GM23338 (cell line): ENCODE measurements at places on chromosomes 4 and X. TPM values are rescaled to one million over a fixed set of nuclear protein-coding genes. Genes with fewer than 3 reads are reported as not detected.

The IL13RA1 gene
- 6.6 and 7.0 TPM in 2 replicates for total RNA-seq

The CNOT6L gene
- 13.9 and 15.5 TPM in 2 replicates for total RNA-seq

The CCNI gene
- 207 and 225 TPM in 2 replicates for total RNA-seq

The AWAT2 gene
- not detected in 2 replicates for total RNA-seq

The FREM3 gene
- total RNA-seq = 0.07 and 0.08 TPM in 2 replicates

The TMEM184C gene
- total RNA-seq = 42.2 TPM in 2 replicates
